ENCODE measurements at places on chromosomes 16 and 17. TPM values are rescaled to one million over a fixed set of nuclear protein-coding genes. Genes with fewer than 3 reads are reported as not detected.

DNA sequence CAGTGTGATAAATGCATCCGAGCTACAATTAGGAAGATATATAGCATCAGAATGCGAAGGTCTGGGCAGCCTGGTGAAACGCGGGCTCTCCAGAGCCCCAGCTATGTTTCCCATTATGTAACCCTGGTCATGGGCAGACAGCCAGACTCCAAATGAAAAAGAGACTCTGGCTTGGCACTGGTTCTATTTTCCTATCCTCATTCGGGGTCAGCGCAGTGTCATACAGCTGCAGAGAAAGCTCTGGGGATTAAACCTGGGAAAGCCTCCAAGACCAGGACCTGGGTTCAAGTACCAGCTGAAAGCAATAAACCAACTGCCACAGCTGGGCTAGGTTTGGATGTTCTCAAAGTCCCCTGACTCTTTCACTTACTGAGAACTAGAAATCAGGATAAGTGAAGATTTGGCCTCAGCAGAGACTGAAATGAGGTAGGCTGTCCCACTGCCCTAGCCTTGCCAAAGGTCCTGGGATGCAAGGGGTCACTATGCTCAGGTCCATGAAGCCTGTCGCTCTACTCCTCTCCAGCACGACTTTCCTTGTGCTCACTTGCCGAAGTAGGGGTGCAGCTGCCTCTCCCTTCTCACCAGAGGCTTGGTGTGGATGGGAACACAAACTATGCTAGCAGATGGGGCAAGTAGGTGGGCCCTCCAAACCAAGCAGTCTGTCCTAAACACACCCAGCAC is 123.8 kb downstream of the SMG6 start:
- DNase-seq, result peak; percentile 85

- DNase-seq, result no peak
Measured at GRCh38 chr17:58968426-58969061, 138.1 kb downstream of the TRIM37 start.

DNA sequence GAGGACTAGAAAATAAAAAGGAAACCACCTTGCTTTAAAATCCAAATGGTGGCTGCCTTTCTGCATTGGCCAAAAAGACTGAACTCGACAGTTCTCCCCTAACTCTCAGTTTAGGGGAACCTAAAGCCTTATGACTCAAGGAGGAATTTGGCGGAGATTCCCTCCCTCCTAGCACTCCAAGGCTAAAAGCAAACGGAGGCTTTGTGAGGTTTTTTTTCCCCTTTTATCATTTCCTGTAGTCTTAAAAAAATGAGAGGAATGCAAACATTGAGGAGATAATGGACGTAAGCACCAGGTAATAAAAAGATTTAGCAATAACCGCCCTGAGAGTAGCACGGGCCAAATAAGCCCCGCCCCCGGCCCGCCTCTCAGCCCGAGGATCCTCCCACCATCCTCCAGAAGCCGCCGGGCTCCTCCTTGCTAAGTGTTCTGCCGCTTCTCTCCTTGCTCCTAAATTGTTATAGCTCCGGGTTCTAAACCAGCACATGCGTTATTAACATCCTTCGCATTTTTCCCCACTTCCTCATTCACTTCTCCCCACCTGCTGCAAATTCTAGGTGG is 5.8 kb upstream of the KIFC3 start:
- DNase-seq, result no peak

- DNase-seq, result no peak
Measured at GRCh38 chr17:78027121-78027520, 68.6 kb downstream of the TNRC6C start.

- no peak for DNase-seq
Measured at GRCh38 chr17:40178660-40179059, 1.4 kb downstream of the RAPGEFL1 start.

Gene SLC35G6
- not detected for polyA plus RNA-seq

Data from left renal cortex interstitium (tissue), 4 donors.